ENCODE measurements at places on chromosomes 7 and 10. TPM values are rescaled to one million over a fixed set of nuclear protein-coding genes. Genes with fewer than 3 reads are reported as not detected.

ITIH5 gene
- total RNA-seq, result 2.8 TPM

MYL10 gene
- total RNA-seq, result not detected

FAM221A gene
- 20.8 TPM for total RNA-seq

ADRA2A gene
- 0.13 TPM for total RNA-seq

KCND2 gene
- total RNA-seq, result 0.63 TPM

ANKIB1 gene
- total RNA-seq, result 51.4 TPM

GRM3 gene
- 0.29 TPM for total RNA-seq

HOXA5 gene
- not detected for total RNA-seq

ANKRD61 gene
- not detected for total RNA-seq

ZNF853 gene
- total RNA-seq, result 9.0 TPM

PTPRE gene
- 0.75 TPM for total RNA-seq

SPAM1 gene
- 0.67 TPM for total RNA-seq

ANXA8 gene
- total RNA-seq, result 0.37 TPM

KCNMA1 gene
- 0.70 TPM for total RNA-seq

TM9SF3 gene
- 134 TPM for total RNA-seq

GPR15LG gene
- total RNA-seq, result not detected
